Suprapubic skin (tissue), 4 donors: ENCODE measurements at places on chromosomes 5 and 9.

DNA sequence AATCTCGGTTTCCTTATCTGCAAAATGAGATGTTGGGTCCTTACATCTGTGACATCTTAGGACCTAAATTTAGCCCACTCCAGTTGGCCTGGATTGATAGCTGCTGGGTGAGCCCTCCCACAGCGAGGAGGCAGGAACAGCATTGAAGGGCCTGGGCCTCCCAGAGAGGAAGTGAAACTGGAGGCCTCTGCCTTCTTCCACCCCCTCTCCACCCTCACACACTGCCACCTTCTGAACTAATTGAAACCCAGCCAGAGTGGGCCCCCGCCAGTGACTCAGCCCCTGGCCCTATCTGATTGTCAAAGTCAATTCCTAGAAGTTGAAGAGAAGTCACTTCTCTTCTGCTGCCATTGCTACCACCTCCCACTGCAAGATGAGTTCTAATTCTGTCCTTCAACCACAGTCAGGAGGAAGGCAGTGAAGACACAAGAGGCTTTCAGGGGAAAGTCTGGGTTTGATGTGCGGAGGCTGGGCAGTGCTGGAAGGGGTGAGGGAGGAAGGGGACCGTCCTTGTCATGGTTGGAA lies 55.2 kb upstream of the NEK6 start:
- H3K4me1 ChIP-seq, result no peaks in the 10 kb centered on the region
- no peak for DNase-seq
- H3K36me3 ChIP-seq, result no peaks in the 10 kb centered on the region
- no peaks in the 10 kb centered on the region for H3K27me3 ChIP-seq

- no peak for DNase-seq
- H3K4me3 ChIP-seq, result no peak overlapping the region
- H3K36me3 ChIP-seq, result peaks cover 69% of the 10 kb centered on the region
- no peak overlapping the region for H3K27ac ChIP-seq
These were observed 10.4 kb downstream of the FPGS start for GRCh38 chr9:127812936-127813675.

GRCh38 chr9:24616863-24617262 lies 71.2 kb upstream of the IZUMO3 start:
- no peak overlapping the region for H3K4me3 ChIP-seq
- no peaks in the 10 kb centered on the region for H3K36me3 ChIP-seq
- no peak for DNase-seq
- no peak overlapping the region for H3K27ac ChIP-seq
- H3K27me3 ChIP-seq, result no peaks in the 10 kb centered on the region
- no peaks in the 10 kb centered on the region for H3K4me1 ChIP-seq

GRCh38 chr5:158236511-158237335 lies 377.8 kb upstream of the CLINT1 start:
- DNase-seq, result no peak
- no peaks in the 10 kb centered on the region for H3K27me3 ChIP-seq
- no peak overlapping the region for H3K27ac ChIP-seq

DNA sequence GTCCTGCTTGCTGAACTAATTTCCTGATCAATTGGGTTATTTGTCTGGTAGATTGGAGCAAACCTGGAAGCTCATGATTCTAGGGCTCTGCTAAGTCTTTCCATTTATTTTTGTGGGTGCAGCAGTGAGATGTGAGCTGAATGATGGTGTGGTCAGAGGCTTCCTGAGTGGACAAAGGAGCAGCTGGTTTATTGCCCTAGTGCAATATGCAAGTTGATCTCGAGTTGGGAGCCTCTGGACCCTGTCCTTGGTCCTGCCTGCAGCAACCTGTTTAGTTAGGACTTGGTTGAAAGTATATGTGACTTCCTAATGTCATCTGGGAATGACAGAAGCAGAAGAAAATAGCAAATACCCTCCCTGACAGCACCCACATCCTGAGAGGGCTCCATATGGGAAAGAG lies 4.2 kb upstream of the UNC5A start:
- H3K27ac ChIP-seq, result no peak overlapping the region
- DNase-seq, result no peak
- no peaks in the 10 kb centered on the region for H3K36me3 ChIP-seq
- H3K4me1 ChIP-seq, result peaks cover 16% of the 10 kb centered on the region
- H3K4me3 ChIP-seq, result no peak overlapping the region

DNA sequence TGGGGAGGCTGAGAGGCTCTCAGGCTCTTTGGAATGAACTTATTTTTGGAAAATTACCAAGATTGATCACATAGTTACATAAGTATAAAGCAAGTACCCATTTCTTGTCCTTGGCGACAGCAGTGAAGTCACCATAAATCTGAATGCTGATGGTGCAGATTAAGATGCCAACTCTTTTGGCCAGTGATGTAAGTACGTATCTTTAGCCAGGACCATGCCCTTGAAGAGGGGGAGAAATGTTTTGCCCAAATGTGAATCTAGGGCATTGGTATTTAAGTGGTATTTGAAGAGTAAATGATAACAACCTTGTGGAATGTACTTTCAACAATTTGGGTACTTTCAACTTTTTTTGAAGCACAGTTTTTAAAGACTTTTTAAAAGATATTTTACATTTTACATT lies 68.2 kb upstream of the RAD23B start:
- H3K27me3 ChIP-seq, result no peaks in the 10 kb centered on the region
- no peak for DNase-seq
- H3K4me3 ChIP-seq, result no peak overlapping the region
- no peaks in the 10 kb centered on the region for H3K36me3 ChIP-seq
- H3K27ac ChIP-seq, result no peak overlapping the region
- H3K4me1 ChIP-seq, result no peaks in the 10 kb centered on the region

GRCh38 chr5:1789834-1790471 lies 9.7 kb downstream of the MRPL36 start:
- H3K4me1 ChIP-seq, result peaks cover 2% of the 10 kb centered on the region
- H3K27ac ChIP-seq, result no peak overlapping the region
- H3K4me3 ChIP-seq, result no peak overlapping the region
- peaks cover 2% of the 10 kb centered on the region for H3K27me3 ChIP-seq

GRCh38 chr9:136303825-136304416 lies at the start of gene CCDC187:
TSS of gene CCDC187 (minus strand) at chr9:136304094. CDS start at chr9:136303830, 264 bp downstream.
- peaks cover 4% of the 10 kb centered on the region for H3K4me1 ChIP-seq
- no peak within 1 kb of the TSS for H3K27ac ChIP-seq
- no peaks in the 10 kb centered on the region for H3K36me3 ChIP-seq
- H3K27me3 ChIP-seq, result peaks cover 47% of the 10 kb centered on the region
- H3K4me3 ChIP-seq, result no peak within 1 kb of the TSS

DNA sequence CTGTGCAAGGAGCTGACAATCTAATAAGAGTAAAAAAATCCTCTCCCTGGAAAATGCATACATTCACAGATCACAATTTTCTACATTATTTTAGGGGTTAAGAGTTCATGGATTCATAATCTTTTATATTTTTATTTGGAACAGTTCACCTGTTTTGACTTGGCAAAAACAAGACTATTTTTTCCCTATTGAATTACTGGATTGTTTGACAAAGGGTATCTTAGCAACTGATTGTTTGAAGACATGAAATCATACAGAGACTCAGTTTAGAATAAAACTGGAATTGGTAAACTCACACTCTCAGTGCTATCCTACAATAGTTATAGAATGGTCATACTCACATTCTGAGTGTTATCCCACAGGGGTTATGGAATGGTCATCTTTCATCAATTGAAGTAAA lies 358.2 kb upstream of the PTGER4 start:
- H3K36me3 ChIP-seq, result no peaks in the 10 kb centered on the region
- no peaks in the 10 kb centered on the region for H3K27me3 ChIP-seq
- no peaks in the 10 kb centered on the region for H3K4me1 ChIP-seq

DNA sequence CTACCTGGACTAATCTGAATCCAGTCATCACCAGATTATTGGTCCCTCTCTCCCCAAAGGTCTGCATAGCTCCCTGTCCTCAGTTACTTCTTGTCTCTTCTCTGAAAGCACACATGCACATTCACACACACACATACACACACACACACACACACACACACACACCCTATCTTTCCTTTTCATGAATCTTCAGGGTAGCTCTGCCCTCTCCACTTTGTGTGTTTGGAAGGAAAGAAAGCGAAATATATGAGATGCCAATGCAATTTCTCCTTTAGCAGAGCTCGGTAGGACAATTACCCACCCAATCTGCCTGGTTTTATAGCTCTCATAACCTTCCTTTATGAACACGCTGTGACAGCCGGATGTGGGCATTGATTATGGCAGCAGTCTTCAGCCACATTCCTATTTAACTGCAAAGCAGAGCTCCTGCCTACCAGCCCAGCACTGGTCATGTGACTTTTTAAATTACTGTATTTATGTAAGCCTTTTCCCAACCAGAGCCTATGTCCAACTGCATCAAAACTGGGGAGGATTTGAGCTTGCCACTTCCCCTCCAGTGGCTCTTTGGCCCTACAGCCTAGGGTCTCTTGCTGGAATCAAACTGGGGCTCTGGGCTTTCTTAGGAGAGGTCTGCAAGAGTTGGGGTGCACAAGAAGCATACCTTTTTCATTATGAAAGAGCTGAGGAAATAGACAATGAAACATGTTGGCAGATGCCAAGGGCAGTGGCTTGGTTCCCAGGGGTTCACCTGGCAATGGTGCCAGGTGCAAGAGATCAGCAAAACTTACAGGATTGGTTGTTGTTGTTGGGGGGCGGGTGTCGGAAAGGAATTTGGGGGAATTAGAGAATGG lies 20.8 kb upstream of the MATR3 start:
- H3K4me3 ChIP-seq, result peak overlapping the region; percentile 52
- peaks cover 64% of the 10 kb centered on the region for H3K4me1 ChIP-seq
- H3K27me3 ChIP-seq, result no peaks in the 10 kb centered on the region
- peak overlapping the region; percentile 69 for H3K27ac ChIP-seq
- H3K36me3 ChIP-seq, result no peaks in the 10 kb centered on the region
- no peak for DNase-seq

GRCh38 chr5:92505145-92505544 lies 1075.9 kb downstream of the NR2F1-AS1 start:
- H3K4me3 ChIP-seq, result no peak overlapping the region
- H3K36me3 ChIP-seq, result no peaks in the 10 kb centered on the region
- H3K27me3 ChIP-seq, result no peaks in the 10 kb centered on the region
- H3K27ac ChIP-seq, result no peak overlapping the region

GRCh38 chr5:51271261-51271660 lies 112.0 kb upstream of the ISL1 start:
- no peak overlapping the region for H3K4me3 ChIP-seq
- no peak for DNase-seq
- H3K27me3 ChIP-seq, result no peaks in the 10 kb centered on the region

- H3K4me3 ChIP-seq, result no peak overlapping the region
- H3K27ac ChIP-seq, result no peak overlapping the region
- DNase-seq, result no peak
These were observed 162.0 kb upstream of the SNX2 start for GRCh38 chr5:122612901-122613300.

DNA sequence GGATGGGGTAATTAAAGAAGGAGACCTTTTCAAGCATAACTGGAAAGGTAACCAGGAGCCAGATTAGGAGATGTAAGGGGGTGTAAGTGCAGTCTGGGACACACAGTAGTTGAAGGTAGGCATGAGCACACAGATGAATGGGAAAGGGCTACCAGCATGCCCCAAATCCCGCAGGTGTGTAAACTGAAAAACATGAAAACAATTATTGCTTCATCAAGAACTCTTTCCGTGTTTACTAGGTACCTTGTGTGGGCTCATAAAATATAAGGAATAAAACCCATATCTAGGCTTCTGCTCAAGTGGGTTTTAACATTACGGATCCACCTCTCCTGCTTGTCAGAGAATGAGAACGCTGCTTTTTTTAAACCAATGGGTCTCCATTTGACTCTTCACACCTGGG lies 1.1 kb downstream of the MAPKAP1 start:
- peak overlapping the region; percentile 66 for H3K4me3 ChIP-seq
- no peaks in the 10 kb centered on the region for H3K27me3 ChIP-seq
- no peak for DNase-seq
- H3K4me1 ChIP-seq, result peaks cover 39% of the 10 kb centered on the region
- H3K36me3 ChIP-seq, result no peaks in the 10 kb centered on the region

DNA sequence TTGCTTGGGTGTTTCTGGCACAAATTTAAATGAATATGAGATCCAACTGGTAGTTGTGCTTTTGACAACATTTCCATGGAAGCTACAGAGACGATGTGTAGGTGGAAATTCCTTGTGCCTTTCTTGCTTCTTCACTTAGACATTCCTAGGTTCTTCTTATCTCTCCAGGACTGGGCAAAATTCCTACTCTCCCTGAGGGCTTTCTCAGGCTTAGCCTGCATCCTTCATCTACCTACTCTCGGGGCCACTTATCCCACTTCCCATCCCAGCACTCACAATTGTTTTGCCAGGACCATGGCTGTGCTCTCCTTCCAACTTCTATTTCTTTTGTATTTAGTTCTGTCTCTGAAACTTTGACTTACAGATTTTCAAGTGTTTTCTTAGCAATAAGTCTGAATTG lies 17.8 kb upstream of the SPINK1 start:
- H3K4me3 ChIP-seq, result no peak overlapping the region
- no peaks in the 10 kb centered on the region for H3K36me3 ChIP-seq
- DNase-seq, result no peak
- no peaks in the 10 kb centered on the region for H3K4me1 ChIP-seq
- no peak overlapping the region for H3K27ac ChIP-seq

GRCh38 chr5:26757941-26758340 lies 280.4 kb downstream of the CDH9 start:
- H3K36me3 ChIP-seq, result no peaks in the 10 kb centered on the region
- no peaks in the 10 kb centered on the region for H3K27me3 ChIP-seq
- DNase-seq, result no peak
- H3K4me1 ChIP-seq, result no peaks in the 10 kb centered on the region
- no peak overlapping the region for H3K4me3 ChIP-seq
- H3K27ac ChIP-seq, result no peak overlapping the region
